ENCODE measurements at places on chromosomes 5 and 9. TPM values are rescaled to one million over a fixed set of nuclear protein-coding genes. Genes with fewer than 3 reads are reported as not detected.

- ATAC-seq, result no peak
These were observed 493.1 kb upstream of the DMAC1 start for GRCh38 chr9:8292657-8293056.

TPPP gene
- 0.19 TPM for total RNA-seq

ADGRV1 gene
- total RNA-seq, result 0.74 TPM

PLAC8L1 gene
- 0.69 TPM for total RNA-seq

FBXO10 gene
- 3.6 TPM for total RNA-seq

GRCh38 chr5:142191776-142192175, 83.2 kb downstream of the NDFIP1 start:
- no peak for ATAC-seq

TRPM3 gene
- total RNA-seq, result not detected

DNA sequence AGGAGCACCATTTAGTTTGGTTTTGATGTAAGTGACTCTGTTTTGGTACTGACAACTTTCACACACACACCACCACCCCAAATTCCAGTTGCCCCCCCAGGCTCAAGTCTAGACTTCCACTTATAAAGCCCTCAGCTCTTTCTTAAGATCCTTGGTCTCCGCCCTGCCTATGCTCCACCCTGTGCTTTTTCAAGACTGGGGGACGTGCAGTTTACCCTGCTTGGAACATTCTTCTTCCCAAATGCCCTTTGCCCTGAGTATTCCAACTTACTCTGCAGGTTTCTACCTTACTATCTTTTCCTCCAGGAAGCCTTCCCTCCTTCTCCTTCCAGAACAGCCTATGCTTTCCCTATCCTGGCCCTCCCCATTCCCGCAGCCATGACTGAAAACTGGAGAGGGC, 1.5 kb upstream of the TRIM14 start:
- no peak for ATAC-seq

DNA sequence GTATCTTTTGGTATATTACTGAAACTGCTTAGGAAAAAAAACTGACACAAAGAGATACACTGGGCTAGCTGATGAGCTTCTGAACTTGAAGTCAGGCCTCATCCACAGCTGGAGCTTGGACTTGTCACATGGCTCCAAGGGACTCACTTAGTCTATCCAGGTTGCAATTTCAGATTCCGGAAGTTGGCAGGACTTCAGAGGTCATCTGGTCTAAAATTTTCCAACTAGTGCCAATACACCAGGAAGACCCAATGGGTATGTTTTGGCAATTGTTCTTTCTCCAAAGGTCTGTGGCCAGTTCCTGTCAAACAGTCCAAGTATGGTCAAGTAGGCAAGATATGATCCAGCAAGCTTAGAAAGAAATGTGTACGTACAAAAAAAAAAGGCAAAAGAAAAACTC, 36.7 kb downstream of the MRPS27 start:
- ATAC-seq, result no peak

DNA sequence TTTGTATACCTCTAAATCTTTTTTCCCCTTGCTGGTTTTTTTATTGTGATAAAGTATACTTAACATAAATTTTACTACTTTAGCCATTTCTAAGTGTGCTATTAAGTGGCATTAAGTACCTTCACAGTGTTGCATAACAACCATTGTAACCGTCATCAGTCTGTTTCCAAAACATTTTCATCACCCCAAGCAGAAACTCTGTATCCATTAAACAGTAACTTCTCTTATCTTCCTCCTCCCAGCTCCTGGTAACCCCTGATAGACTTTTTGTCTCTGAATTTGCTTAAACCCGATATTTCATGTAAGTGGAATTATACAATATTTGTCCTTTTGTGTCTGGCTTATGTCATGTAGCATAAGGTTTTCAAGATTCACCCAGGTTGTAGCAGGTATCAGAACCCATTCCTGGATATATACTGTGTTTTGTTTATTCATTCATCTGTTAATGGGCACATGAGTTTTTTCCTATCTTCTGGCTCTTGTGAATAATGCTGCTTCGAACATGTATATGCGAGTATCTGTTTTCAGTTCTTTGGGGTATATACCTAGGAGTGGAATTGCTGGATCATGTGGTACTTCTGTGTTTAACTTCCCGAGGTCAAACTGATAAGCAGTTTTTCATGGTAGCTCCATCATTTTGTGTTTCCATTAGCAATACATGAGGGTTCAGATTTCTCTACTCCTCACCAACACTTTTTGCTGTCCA, 66.4 kb downstream of the EHMT1 start:
- no peak for ATAC-seq

ADAMTSL1 gene
- not detected for total RNA-seq

DNA sequence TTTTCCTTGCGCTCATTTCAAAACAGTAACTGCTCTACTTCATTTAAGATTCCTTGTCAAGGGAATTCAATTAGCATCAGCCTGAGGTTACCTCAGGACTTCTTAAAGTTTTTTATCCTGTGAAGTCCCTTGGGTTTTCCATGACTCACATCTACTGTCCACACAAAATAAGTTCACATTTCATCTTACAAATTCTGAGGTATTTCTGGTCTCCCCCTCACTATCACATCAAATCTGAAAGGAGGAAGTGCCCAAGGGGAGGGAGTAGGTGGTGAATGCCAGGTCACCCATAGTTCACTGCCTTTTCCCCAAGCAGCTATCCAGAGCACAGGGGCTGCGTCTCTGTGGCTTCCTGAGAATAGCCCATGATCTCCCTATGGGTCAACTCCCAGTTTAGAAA, 227.1 kb upstream of the NREP start:
- ATAC-seq, result no peak
